ENCODE measurements at places on chromosomes 12 and 14.

- DNase-seq = no peak
Measured at GRCh38 chr14:92663049-92663448, 85.4 kb downstream of the LGMN start.

DNA sequence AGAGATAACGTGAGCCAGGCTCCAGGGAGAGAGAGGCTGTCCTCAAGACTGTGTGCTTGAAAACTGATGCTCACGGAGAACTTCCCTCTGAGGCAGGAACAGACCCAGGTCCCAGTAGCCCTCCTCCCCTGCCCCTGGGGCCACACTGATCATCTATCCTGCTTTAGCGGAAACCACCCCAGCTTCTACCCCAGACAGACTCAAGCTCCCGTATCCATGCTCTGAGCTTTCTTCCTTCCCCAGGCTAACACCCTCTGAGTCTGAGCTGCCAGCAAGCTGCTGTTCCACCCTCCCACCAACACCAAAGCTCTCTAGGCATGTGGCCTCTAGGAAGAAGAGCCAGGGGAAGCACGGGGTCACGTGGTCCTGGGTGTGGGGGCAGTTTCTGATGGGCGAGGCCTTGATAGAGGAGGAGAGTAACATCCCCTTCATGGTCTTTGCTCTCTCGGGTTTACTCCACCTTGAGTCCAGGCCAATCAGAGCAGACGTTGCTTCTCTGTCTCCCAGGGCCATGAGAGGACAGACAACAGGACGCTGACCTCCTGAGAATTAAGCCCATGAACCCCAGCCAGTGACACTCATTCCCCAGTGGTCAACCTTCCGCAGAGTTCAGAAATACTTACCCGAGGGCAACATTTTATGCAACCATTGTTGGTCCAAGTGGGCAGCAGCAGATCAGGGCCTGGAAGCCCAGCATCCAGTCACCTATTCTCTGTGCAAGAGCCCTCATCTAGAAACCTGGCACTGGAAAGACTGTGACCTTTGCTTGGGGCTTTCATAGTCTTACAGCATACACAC is 1.4 kb downstream of the PCK2 start:
- peak; percentile 93 for DNase-seq

- DNase-seq = no peak
Measured at GRCh38 chr12:54700301-54700700, 52.1 kb upstream of the DCD start.

DNA sequence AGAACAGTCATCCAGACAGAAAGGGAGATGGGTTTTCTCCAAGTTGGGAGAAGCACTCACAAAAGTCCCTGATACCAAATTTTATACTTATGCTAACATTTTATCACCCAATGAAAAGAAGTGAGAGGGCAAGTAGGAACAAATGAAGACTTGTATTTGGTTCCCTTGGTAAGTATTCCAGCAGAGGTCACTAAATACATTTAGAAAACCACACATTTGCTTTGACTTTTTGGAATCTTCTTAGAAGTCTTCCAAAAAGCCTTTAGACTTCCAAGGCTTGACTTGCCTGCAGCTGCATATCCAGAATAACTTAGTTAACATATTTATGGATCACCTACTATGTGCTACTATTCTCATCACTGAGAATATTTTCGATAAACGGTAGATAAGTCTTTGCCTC is 3.1 kb upstream of the GYS2 start:
- DNase-seq = no peak

GRCh38 chr12:21073822-21074460 is 57.1 kb upstream of the SLCO1B1 start:
- no peak for DNase-seq

DNA sequence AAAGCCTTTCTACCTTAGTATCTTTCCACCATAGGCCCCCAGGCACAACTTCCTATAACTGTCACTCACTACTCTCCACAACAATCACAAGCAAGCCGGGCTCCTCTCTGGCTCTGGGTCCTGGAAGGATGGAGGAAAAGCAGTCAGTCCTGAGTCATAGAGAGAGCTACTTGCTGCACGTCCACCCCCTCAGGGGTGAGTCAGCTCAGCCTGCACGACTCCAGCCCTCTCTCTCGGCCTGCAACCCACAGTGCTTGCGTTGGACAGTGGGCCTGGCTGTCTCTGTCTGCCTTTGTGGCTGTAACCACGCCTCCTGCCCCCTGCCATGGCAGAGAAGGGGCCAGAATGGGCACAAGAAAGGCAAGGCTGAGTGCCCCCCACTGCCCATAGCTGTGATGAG is 154.1 kb upstream of the FKBP4 start:
- DNase-seq = no peak

DNA sequence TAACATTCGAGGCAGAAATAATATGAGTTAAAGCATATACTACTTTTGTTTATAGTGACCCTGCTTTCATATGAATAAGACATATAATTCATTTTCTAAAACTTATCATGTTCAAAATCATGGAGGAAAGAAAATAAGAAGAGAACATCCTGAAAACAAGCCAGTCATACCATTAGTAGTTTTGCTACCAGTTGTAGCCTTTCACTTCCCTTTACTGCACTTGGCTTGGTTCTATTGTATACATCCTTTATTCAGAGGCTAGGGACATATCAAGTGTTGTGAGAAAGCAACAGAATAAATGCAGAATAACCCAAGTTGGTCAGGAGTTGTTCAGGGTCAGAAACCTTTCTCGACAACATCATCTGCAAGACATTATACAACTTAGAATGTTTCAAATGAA is 598.7 kb downstream of the SOX5 start:
- DNase-seq = no peak

DNA sequence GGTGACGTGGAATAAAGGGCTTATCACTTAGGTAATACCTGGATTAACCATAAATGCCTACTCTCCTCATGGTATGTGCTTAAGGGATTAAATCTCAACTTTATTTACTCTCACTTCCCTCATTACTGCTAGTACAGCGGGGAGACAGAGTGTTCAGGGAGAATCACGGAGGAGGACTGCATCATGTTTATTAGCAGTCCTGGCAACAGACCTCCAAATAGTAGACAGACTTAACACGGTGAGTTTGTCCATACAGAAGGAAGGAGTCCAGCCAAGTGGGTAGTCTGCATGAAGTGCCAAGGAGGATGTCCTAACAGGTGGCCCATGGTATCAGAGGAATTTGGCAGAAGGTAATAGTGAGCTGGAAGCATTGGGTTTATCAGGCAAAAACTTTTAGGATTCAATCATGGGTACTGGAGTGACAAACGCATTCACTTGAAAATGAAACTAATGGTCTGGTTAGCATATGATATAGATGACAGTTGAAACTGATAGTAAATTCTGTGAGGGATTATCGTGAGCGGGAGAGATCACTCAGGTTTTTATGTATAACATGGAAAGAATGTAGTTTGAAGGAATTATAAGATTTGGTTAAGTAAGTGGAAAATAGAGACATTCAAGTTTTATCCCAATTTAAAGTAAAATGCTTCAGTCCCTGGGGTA is 471.8 kb downstream of the TMEM117 start:
- DNase-seq = no peak

DNA sequence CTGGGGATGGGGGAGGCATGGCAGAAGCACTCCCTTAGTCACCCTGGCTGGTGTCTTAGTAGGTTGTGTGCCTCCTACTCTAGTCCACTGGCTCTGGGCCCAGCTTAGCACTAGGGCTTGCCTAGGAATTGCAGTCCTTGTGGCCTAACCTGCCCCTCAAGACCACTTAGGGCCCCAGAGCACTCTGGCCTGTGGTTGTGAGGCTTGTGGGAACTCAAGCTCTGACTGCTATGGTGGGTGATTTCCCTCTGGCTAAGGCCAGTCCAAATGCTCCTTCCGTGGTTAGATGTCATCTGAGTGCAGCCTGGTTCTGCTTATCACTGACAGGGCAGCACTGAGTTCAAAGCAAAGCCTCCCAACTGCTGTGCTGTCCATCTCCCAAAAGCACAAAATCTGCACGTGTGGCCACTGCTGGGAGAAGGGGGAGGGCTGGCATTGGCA is 20.2 kb downstream of the FGD4 start:
- no peak for DNase-seq

DNA sequence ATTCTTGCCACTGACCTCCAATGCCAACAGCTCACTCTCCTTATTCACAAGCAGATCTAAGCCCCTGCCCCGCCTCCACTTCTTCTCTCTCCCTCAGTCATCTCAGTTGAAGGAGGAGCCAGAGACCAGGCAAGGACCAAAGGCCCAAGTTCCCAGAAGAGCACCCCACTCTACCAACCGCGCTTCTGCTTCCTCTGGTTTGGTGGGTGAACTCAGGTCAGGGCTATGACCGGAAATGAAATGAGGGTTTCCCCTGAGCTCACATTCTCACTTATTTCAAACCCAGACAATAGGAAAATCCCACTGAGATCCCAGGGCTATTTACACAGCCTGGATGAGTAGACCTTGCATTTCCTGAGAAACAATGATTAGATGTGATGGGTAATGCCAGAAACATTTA is 9.9 kb downstream of the DPF3 start:
- peak; percentile 24 for DNase-seq

DNA sequence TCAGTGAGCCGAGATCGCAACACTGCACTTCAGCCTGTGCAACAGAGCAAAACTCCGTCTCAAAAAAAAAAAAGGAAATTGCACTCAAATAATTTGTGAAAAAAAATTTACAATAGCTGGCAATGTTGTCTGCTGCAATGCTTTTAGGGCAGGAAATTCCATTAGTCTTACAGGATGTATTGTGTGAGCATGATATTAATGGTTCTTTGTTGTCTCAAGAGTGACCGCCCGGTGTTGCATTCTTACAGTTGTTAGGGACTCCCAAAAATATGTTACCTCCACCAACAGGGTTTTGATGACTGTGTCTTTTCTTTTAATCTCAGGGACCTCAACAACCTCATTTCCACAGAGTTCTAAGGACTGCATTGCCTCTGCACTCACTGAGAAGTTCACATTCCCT is 44.8 kb downstream of the PZP start:
- DNase-seq = no peak

All from GM12864 (cell line).